Naive B cell (primary cell): ENCODE measurements at places on chromosomes 4 and X.

DNA sequence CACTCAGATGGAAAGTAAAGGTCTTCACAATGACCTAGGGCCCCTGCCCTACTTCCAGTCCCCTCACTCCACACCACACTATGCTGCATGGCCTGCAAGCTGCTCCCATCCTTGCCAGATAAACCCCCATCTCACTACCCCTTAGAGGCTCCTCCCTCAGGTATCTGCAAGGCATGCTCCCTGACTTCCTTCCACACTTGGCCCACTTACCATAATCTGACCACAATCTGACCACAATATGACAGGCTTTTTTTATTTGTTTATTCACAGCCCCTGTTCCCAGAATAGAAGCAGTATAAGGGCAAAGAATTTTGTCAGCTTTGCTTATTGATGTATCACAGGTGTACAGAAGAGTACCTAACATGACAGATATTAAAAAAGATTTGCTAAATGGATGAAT, 124.7 kb downstream of the CAMK2D start:
- DNase-seq: peak; percentile 51

DNA sequence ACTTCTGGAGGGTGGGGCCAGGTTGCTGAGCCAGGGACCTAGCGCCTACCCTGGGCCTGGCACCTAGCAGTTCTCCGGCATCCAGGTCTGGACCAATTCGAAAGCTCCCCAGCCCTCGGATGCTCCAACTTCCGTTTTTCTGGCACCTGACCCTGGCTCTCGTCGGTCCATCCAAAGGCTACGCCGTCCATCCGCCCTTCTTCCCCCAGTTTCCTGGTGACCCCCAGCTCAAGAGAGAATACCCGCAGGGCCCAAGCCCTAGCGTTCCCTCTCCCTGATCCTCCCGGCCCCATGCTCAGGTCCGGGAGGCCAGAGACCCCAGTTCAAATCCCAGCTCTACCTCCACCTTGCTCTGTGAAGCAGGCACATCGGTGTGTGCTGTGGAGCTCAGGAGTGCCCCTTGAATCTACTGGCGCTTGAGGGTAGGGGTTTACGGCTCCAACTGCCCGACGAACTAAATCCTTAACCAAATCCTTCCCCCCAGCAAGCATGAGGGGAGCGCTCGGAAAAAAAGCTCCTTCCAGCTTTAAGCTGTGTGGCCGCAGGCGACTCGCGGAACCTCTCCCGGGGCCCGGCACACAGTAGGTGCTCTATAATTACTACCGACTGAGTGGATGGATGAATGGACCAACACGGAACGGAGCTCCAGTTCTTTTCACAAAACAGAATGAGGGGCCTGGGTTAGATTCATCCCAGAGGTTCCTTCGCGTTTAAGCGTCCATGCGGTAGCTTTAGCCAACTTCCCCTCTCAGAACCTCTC, 1.1 kb downstream of the CRMP1 start:
- DNase-seq: no peak

DNA sequence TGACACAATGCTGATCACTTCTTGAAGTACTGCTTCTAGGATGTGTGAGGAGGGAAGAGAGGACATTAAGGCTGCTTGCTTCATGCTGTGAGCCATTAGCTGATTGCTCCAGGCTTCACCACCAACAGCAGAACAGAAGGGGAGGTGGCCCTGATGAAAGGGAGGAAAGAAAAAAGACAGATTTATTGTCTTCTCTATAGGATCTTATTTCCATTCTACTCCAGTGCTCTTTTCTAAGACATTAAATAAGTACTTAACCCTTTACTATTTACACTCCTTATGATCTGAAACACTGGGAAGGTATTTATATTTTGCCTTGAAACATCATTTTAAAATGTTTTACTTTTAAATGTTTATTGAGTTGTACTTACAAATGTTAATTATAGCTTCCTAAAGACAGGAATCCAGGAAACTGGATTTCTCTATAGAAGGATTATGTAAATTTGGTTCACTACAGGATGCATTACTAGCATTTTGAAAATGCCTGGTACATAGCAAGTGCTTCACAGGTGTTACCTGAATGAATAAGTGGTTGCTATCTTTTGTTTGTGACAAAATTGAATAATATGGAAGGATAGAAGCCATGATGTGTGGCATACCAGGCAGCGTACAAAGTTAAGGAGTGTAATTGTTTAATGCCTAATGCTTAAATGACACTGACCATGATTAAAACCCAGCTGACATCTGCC, 680.9 kb upstream of the ATOH1 start:
- no peak for DNase-seq

- no peak for DNase-seq
Measured at GRCh38 chr4:150318971-150319370, 240.7 kb downstream of the DCLK2 start.

DNA sequence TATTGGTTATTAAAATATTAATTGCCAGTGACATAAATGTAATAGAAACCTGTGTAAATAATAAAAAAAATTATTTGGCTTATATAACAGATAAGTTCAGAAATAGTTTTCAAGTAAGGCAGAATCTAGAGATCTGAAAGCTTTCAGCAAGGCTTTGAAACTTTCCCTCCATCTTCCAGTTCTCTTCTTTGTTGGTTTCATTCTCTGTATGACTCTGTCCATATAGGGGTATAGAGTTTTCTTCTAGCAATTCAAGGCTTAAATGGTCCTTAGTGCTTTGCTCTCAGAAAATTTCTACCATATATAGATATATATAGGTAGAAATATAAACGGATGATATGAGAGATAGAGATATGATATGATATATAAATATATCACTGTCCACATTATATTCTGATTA, 160.5 kb upstream of the GABRA2 start:
- no peak for DNase-seq

- no peak for DNase-seq
Measured at GRCh38 chr4:140277576-140277975, 95.9 kb upstream of the SCOC start.

DNA sequence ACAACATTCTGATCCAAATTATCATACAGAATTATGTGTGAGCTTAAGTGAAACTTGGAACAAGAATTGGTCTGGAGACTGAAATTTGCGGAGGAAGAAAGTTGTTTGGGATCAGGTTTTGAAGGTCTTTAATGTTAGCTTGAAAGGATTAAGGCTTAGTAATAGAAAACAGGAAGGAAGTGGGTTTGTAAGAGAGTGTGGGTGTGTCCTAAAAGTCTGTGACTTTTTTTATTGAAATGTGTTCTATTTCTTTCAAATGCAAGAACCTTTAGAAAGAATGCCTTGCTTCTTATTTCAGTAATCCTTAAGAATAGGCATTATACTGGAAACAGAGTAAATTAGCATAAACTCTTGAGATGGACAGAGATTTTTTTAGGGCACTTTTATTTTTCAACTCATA, 198.0 kb downstream of the GALNTL6 start:
- no peak for DNase-seq

- peak; percentile 80 for DNase-seq
Measured at GRCh38 chrX:96684339-96685209, at the start of gene DIAPH2. DIAPH2 (plus strand) TSS chrX:96684842.

- DNase-seq: no peak
Measured at GRCh38 chr4:163175971-163176958, 9.6 kb upstream of the NAF1 start.

GRCh38 chr4:182905038-182905437, 12.1 kb downstream of the DCTD start:
- DNase-seq: no peak

- no peak for DNase-seq
Measured at GRCh38 chr4:103757631-103758030, 37.8 kb upstream of the TACR3 start.

DNA sequence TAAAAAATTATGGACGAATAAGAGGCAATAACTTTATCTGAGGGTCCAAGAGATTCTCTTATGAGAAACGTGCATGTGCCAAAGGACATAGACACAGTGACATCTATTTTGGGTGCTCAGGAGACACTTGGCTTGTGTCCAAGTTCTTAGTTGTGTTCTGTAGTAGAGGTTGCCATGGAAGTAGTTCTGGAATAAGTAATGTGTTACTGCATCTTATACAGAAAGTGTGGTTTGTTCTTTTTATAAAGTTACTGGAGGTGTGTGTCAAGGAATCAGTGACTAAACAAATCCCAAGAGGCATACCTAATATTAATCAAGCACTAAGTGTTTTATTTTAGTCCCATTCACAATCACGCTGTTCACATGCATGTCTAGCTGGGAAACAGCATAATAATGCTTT, 305.7 kb downstream of the ARHGAP24 start:
- DNase-seq: no peak

- no peak for DNase-seq
Measured at GRCh38 chr4:8281519-8282133, 12.1 kb downstream of the HTRA3 start.

DNA sequence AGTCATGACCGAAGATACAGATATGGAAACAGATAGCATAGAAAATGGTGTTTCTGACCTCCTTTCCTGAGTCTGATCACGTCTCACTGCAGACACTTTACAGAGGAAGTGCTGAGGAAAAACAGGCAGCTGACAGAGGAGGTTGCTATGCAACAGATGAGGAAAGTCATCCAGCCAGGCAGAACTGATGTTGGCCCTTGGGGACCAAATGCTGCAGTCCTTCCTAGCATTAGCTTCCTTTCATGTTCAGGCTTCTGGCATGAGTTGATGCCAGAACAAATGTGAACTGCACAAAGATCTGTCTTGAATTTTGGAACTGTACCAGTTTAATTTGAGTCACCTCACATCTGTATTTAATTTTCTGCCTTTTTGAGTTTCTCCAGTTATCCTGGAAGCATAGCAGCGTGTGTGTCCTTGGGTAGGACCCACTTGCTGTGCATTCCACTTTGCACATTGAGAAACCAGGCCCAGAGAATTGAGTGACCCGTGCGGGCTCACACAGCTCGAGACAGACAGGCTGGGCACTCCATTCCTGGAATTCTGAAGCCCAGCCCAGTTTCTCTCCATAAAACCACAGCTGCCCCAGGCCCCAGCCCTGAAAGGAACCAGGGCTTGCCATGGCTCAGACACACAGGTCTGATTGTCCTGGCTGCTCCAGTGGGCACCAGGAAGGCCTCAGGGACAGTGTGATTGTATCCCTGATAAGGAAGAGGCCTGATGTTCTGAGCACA, 1.4 kb upstream of the MAGED1 start:
- peak; percentile 6 for DNase-seq

DNA sequence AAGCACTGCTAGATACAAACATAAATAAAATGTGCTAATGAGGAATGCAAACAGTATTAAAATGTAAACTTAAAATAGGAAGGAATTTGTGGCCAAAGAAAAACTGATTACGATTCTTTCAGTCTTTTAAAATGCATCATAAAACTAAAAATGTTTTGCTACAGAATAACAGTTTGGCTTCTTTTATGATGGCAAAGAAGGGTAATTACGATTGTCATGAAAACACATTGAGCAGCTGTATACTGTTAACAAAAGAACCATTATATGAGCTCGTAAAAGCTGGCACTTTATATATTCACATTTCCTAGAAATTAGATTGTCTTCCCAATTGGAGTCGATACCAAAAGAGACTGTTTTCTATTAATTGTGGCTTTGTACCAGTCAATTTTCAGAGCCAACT, 290.4 kb downstream of the NR3C2 start:
- no peak for DNase-seq

DNA sequence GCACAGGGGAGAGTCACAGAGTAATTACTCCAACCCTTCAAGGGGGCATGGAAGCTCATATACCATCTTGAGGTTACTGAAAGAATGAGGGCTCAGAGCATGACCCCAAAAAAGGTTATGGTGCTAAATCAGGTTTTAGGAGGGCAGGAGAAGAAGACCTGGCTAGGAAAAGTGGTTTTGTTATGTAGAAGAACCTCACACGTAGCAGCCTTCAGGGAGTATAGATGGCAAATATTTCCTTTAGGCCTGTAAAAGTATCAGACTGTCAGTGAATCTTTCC, 102.0 kb upstream of the PDE5A start:
- no peak for DNase-seq

DNA sequence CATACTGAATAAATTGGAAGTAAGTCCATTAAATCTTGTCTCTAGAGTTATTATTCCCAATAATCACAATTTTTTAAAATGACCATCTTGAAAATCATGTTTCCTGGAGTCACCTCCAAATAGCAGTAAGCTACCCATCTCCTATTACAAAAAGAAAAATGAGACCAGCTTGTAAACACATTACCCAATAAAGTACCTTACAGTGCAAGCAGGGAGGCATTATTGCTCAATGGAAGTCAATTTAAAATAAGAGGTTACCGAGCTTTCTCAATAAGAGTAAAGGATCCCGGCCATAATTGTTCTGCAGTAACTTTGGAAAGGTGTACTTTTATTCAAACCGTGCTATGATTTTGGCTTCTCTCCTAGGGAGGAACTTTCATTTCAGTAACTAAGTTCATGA, 78.0 kb downstream of the DMD start:
- DNase-seq: no peak

DNA sequence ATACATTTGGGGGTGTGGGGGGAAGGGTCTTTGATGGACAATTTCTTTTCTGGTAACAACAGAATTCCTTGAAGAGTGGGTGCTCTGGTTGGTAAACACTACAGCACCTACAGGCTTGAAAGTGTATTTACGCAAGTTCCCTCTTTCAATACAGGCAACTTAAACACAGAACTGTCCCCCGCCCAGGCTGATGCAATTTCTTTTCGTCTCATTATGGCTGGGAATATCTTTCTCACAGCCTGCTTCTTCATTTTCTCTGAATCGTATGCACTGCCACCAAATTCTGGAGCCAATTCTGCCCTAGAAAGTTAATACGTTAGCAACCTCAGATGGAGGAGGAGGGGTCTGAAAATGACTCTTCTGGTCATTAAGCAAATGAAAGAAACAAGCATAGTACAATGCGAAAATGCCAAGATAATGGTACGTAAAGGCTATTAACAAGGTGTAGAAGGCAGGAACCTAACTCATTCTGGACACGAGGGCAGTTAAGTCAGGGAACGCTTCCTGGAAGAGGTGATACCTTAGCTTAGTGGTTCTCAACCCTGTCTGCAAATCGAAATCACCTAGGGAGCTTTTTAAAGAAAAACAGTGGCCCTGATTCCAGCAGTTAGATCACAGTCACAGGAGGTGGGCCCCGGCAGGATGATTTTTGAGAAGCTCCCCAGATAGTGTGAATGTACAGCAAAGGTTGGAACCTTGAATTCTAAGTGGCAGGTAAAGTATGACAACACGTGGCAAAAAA, 1.0 kb downstream of the AGA start:
- peak; percentile 27 for DNase-seq

DNA sequence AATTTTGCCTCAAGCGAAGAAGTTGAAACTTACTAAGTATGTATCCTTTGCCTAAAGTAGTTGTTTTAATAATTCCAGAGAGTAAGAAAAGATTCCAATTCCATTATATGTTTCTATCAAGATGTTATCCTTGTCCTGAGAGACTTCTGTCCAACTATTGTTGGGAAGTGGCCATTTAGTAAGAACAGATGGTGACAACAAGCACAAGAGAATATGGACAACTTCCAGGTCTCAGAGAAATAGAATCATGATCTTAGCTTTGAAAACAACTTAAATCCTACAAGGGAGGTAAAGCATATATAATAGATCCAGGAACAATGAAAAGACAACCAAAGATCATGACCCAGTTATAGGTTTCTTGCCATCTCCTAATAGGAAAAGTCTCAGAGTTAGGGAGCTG, 486.6 kb upstream of the PCDH10 start:
- DNase-seq: no peak
